ENCODE measurements at places on chromosomes 7 and 10.

DNA sequence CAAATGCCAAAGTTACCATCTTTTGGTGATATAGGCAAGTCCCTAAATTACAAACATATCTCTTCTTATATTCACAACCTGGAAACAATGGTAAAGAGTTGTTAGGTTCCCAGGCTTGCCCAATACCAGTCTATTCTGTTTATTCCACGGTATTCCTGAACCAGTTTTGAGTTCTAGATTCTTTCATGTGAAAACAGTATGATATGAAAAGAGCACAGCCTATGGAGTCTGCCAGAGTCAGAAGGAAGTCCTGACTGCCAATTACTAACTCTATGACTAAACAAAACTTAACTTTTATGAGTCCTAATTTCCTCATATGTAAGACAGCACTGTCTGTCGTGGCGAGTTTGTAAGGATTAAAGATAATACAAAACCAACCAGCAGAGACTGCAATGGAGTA is 5.6 kb downstream of the ABI1 start:
- no peak for DNase-seq

DNA sequence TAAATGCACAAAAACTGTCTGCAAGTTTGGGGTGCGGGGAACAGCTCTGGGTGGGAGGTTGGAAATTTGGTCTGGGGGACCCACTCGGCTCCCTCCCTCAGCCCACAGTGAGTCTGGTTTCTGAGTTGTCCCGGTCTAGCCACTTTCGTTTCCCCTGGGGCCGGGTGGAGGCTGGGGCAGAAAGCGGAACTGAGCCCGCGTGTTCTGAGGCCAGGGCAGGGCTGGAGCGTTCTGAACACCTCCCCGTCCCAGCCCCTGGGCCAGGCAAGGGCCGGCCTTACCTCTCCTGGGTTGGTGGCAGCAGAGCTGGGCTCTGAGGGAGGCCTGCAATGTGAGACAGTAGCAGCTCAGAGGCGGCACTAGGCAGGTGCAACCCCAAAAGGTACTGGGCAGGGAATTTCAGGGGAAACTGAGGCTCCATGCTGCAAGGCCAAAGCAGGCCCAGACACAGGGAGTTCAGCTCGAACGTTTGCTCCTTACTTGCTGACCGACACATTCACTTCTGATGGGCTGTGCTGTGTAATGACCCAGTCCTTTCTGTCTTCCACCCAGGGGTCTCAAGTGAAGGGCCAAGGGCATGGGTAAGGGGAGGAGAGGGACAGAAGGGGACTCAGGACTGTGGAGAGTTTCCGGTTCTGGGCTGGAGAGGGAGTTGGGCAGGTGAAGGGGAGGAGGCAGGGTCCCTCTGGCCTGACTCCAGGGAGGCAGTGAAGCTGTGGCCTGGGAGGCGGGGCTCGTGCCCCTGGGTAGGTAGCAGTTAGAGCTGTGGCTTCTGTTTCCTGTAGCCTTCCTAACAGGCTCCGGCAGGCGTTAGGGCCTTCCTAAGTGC is 3.0 kb downstream of the IRF5 start:
- DNase-seq = no peak

GRCh38 chr7:45599851-45600706 is 25.9 kb downstream of the ADCY1 start:
- DNase-seq = no peak

- DNase-seq = no peak
Observed at GRCh38 chr7:128908750-128909624, 1.5 kb downstream of the KCP start.

DNA sequence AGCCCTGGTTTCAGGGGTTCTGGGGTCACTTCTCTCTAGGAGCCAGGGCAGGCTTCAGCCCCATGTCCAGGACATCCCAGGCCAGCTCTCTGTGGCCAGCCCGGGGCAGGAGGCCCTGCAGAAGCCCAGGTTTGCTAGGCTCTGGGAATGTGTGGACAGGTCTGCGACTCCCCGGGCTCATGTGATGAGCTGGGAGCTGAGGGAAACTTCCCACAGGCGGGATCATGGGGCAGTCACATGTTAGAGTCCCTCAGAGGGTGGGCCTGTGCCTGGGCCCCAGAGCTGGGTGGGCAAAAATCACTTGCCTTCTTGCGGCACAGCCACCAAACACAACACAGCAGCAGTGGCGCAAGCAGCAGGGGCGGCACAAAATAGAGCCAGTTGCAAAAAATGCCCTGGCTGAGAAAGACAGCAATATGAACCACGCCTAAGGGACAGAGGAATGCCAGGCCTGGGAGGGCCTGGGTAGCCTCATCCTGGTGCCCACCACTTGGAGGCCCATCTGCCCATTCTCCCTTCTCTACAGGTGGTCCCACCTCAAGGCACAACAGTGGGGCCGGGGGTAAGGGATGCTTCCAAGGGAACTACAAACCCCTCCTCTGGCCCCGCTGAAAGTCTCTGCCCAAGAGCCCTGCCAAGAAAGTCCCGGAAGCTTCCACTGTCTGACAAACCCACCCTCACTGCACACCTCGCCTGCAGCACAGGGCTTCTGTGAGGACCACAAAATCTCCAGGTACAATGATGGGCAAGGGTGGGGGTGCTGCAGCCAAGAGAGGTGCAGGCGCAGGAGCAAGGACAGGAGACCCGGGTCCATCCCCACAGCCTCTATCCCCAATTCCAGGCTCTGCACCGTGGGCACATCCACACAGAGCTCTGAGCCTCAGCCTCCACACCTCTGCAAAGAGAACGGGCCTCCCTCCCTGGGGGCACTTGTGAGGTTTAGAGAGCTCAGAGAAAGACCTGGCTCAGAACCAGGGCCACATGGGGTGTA is 34.6 kb upstream of the ANTXRL start:
- no peak for DNase-seq

- no peak for DNase-seq
Observed at GRCh38 chr7:130890176-130891020, 156.4 kb upstream of the KLF14 start.

GRCh38 chr10:63667596-63668480 is 146.6 kb downstream of the REEP3 start:
- no peak for DNase-seq

- DNase-seq = no peak
Observed at GRCh38 chr10:81108516-81109199, 571.0 kb downstream of the SH2D4B start.

- no peak for DNase-seq
Observed at GRCh38 chr7:77222065-77222464, 22.4 kb upstream of the FGL2 start.

- DNase-seq = no peak
Observed at GRCh38 chr7:27587429-27587828, 75.3 kb downstream of the HIBADH start.

DNA sequence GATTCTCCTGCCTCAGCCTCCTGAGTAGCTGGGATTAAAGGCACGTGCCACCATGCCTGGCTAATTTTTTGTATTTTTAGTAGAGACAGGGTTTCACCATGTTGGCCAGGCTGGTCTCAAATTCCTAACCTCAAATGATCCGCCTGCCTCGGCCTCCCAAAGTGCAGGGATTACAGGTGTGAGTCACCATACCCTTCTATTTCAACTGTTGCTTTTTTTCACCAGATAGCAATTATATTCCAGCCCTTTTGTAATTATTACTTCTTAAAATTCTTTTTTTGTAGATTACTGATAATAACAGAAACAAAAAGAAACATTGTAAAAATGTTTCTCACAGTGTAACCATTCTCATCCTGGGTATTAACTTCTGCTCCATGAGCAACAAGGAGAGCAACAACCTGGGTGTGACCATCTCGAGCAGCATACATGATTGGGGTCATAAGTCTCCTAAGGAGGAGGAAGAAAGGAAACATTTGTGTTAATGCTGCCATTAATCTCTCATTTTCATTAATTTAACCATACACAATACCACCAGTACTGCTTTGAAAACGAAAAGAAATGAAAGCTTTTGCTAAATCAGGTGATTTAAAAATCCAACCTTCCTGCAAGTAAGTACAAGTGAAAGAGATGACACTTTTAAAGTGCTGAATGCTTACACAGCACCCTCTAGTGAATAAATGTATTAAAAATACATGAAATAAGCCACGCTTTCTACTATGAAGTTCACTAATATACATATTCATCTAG is 41.8 kb downstream of the ASZ1 start:
- DNase-seq = peak; percentile 71

DNA sequence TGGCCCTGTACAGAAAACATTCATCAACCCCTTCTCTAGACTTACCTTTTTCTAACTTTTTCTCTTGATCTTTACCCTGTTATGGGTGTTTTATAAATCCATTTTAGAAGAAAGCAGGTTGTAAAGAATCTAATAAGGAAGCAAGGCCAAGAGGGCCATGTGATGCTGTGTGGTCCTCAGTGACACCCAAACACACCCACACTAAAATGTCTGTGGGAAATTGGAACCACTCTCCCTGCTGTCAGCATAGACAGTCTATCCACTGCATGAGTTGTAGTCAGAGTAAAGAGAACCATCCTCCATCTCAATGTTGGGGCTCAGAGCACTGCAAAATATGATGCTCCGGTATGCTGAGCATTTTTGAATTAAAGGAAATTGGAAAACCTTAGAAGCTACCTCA is 235.5 kb downstream of the SKIDA1 start:
- DNase-seq = no peak

GRCh38 chr7:92304406-92304893 is 58.7 kb downstream of the ANKIB1 start:
- no peak for DNase-seq

DNA sequence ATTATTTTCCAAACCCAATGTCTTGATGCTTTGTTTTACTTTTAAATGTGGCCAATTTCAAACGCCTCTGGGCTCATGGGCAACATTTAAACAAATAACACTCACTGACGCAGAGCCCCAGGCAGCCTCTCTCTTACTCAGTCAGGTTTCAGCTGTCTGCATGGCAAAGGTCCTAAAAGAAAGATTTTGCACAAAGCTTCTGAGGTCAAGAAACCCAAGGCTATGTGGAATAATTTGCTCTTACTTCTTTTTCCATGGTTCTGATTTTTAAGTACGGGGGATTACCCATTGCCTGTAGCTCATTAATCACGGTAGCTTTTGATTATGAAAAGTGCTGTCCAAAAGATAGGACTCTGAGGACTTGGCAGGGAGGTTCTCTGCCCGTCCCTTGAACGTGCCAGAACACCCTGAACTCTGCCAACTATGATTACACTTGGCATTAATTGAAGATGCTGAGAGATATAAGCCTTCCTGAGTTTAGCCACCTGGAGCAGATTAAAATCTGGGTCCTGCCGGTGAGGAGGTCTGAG is 14.1 kb upstream of the MSRB2 start:
- DNase-seq = no peak

GRCh38 chr7:103132995-103133688 is 15.8 kb downstream of the NAPEPLD start:
- no peak for DNase-seq
